ENCODE measurements at places on chromosomes 5 and 9.

- no peak for DNase-seq
Observed at GRCh38 chr9:126980231-126980630, 65.6 kb downstream of the RALGPS1 start.

- no peak for DNase-seq
Observed at GRCh38 chr5:31033295-31033694, 160.2 kb upstream of the CDH6 start.

- DNase-seq: no peak
Observed at GRCh38 chr9:13118313-13118712, 161.2 kb downstream of the MPDZ start.

DNA sequence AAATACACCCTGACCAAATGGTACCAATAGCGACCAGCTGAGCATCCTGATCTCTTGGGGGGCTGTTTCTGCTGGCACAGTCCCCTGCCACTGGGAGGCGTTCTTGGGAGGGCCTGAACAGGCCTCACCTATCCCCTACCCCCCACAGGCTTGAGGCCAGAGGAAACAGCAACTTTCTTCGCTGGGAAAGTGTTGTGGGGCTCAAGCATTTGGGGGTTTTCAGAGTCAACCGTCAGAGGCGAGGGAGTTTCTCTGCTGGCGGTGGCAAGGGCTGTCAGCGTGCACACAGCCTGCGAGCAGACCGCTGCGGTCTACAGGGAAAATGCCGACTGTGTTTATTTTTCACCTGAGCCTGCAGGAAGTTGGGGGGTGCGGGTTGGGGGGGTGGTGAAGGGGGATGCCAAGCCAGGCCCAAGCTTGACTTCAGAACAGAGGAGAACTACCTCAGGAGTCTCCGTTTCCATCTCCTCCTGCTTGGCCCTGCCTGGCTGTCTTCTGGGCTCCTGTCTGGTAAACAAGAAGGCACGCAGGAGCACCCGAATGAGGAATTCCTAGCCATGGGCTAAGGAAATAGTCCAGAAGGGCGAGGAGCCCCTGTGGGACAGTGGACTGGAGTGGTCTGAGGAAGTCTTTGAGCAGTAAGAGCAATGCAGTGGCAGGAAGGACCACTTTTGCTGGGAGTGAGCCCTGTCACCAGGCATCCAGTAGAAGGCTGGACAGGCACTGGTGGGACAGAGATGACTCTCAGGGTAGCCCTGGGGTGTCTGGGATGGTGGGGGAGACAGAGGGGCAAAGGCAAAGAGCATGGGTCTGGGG is 18.1 kb downstream of the TCF7 start:
- no peak for DNase-seq

DNA sequence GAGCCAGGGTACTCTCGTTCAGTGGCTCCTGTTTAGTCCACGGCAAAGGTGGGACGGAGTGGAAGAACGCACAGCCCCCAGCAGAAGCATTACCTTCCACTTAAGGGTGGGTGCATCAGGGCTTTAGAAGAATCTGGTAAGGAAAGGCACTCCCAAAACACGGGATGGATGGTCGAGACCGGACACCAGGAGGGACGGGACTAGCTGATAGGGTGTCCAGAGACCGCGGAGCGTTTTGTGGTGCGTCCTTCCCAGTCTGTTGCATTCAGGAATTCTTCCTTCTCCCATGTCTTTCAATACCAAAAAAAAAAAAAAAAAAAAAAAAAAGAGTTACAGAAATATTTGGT is 545 bp upstream of the CTSV start:
- no peak for DNase-seq

DNA sequence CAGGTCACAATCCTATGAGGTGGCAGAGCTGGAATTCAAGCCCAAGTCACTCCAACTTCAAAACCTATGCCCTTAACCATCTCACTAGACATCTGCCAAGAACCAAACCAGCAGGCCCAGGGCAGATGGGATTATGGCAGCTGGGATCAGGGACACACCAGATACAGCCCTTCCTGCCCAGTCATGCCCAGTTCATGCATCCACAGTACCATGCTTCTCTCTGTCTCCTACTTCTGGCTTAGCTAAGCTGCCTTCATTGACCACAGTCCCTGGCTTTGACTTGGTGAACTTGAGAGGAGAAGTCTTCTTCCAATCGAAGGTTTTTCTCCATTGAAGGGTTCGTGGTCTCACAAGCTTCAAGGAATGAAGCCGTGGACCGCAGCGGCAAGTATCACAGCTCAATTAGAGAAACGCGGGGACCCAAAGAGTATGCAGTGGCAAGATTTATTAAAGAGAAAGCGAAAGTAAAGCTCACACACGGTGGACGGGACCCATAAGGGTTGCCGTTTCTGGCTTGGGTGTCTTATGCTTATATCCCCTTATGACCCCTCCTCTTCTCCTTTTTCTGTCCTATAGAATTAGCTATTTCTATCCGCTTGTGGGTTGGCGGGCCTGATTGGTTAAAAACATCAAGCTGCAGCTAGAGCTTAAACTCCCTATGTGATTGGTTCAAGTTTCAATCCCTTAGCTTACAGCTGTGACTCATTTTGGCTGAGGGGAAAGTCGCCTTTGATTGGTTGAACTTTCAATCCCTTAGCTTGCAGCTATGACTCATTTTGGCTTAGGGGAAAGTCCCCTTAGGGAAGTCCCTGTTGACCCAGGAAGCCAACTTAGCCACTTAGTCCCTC is 101.2 kb downstream of the TRIM36 start:
- no peak for DNase-seq

DNA sequence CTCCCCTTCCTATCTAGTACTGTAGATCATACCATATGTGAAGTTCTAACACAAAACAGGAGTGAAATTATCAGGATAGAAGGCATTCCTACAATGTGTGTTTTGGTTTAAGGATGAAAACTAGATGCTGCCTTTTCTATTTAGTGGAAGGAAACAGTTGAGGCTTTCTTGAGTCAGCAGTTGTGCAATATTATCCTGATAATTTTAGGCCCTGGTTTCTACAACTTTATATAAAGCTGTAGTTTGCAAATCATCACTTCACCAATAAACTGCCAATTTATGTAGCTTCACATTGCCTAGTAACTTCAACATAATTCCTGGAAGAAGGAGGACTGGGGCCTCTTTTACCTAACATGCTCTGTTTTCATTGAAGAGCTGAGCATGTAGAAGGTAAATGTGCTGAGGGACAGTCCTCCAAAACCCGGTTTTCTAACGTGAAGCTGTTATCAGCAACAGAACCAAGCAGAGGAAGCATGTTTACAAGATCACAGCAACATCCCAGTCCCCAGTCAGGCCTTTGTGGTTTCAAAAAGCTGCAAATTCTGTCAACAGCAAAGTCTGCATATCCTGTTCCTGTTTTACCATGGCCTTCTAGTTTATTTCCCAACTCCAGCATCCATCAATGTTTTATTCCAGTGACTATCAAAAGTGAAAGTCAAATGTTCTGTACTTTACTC is 513.4 kb upstream of the MEF2C start:
- no peak for DNase-seq

DNA sequence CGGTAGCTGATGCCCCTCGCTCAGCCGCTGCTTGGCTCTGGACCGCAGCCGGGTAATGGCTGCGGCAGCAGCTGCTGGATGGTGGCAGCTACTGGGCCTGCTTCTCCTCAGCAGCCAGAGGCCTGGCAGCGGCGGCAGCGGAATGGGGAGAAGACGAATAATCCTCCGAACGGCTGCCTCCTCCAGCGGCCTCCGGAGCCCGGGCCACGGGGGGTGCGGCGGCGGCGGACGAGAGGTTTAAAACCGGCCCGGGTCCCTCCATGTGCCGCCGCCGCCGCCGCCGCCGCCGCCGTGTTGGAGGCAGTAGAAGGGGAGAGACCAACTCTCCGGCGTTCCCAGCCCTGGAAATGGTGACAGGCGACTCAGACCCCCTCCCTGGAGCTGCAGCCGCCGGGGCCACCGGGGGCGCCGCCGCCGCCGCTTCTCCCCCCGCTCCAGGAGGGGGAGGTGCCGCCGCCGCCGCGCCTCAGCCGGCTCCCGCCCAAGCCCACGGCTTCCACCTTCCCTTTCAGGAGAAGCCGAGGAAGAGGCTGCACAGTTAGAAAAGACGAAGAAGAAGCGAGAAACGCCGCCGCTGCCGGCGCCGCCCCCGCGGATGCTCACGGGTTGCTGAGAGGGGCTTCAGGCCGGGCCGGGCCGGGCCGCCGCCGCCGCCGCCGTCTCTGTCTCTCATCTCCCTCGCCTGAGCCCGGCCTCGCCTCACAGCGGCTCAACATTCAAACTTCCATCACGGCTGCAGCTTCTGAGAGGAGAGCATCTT is 118.4 kb upstream of the PRSS3 start:
- no peak for DNase-seq

DNA sequence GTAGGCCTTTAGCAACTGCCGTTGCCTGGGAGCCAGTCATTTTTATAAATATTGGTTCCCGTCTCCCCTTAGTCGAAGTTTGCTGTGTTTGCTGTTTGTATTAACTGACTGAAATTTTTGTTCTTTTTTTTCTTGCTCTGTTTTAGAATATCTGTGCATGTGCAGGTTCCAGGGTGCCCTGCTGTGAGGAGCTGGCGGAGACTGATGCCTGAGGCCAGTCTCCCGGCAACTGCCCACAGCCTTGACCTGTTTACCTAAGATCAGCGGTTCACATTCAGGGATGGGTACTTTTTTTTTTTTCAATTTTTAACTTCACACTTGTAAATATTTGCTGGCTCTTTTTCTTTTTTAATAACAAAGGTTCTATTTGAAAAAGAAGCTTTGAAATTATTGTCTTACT is 262.6 kb upstream of the ADAMTS16 start:
- DNase-seq: no peak

- no peak for DNase-seq
Observed at GRCh38 chr9:107137495-107138202, 145.4 kb upstream of the RAD23B start.

DNA sequence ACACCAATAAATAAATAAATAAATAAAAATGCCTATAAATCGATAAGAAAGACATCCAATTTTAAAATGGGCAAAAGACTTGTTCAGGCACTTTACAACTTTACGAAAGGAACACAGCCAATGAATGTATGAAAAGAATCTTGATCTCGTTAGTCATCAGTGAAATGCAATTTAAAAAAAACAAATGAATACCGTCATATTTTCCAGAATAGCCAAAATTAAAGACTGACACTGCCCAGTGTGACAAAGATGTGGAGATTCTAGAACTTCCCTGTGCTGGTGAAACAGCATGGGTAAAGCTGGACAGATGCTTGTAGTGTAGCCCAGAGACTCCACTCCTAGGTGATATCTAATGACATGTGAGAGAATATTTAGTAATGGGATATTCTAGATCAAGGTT is 127.1 kb downstream of the GOLPH3 start:
- no peak for DNase-seq

- no peak for DNase-seq
Observed at GRCh38 chr9:25205285-25205684, 473.0 kb downstream of the TUSC1 start.

GRCh38 chr5:147538236-147538635 is 28.4 kb upstream of the DPYSL3 start:
- no peak for DNase-seq

DNA sequence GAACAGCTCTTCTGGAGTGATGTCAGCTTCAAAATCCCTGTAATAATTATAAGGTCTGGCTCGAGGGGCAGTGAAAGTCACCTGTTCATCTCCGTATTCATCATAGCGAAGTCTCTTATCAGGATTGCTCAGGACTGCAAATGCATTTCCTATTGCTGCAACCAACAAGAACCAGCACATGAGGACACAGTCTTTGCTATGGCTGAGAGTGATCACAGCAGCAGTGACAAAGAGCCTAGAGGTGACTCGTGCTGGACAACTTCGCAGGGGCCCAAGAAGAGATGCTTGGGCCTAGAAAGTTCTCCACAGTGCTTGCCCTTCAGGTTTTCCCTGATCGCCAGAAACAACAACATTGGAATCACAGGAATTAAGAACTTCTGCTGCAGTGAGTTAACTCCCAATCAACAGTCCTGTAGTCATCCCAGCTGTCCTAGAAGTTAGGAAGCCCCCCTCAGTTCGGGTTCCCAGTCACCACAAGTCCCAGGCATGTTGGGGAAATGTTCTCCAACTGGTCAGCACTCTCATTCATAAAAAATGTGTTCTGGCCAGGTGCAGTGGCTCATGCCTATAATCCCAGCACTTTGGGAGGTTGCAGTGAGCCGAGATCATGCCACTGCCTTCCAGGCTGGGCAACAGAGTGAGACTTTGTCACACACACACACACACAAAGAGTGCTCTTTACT is 13.0 kb downstream of the DNAJC18 start:
- DNase-seq: no peak

DNA sequence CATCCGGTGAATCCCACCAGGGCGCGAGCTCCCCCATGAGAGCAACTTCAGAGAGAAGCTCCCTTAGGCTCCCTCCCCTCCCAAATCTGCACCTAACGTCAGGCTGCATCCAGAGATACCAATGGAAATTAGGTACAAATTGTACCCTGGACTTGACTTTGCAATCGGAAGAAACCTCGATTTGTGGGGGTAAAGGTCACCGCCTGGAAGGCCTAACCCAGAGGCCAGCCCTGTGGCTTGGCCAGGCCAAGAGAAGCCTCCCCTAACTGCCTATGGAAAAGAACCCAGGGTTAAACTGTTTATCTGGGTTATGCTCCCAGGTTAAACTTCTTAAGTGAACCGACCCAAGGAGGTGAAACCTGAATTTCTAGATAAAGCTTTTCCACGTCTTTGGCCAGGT is 80.4 kb downstream of the GTF3C4 start:
- DNase-seq: no peak

DNA sequence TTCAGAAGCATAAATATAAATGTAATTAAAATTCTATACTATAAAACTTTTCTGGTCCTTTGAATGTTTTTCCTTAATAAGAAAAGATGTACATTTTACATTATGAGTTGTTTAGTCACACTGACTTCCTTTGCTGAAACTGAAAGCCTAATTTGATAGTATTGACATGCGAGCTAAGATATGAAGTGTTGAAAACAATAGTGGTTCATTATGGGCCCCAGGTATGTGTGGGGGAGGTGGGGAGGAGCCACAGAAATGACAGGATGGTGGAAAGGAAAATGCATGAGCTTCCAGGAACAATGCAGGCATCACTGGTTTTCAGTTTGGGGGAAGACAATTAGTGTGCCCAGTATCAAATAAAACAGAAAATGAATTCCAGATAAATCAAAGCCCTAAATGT is 35.4 kb upstream of the RLN1 start:
- DNase-seq: no peak

DNA sequence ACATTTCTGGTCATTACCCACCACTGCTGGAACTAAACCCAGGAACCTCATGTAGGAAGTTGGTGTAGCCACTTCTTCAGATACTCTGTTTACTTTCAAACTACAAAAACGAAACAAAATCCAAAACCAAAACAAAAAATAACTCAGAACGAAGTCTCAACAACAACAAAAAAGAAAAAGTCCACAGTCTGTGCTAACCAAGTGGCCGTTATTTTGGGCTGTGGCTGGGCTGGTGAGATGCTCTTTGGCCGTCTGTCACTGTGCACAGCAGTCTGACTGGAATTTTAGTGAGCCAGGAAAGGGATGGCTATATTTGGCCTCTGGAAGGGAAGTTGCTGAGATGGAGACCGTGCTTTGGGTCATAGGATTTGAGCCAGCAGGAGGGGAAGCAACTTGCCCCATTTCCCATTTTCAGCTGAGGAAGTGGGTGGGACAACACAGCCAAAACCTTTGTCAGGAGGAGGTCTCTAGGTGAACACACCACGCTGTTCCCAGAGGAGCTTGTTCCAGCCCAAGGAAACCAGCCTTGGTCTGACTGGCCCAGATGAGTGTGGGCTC is 334.1 kb downstream of the ZSWIM6 start:
- DNase-seq: no peak

Measured in thoracic aorta (tissue), 2 donors.